T-cell (primary cell): ENCODE measurements at places on chromosomes 3 and 15. TPM values are rescaled to one million over a fixed set of nuclear protein-coding genes. Genes with fewer than 3 reads are reported as not detected.

DNA sequence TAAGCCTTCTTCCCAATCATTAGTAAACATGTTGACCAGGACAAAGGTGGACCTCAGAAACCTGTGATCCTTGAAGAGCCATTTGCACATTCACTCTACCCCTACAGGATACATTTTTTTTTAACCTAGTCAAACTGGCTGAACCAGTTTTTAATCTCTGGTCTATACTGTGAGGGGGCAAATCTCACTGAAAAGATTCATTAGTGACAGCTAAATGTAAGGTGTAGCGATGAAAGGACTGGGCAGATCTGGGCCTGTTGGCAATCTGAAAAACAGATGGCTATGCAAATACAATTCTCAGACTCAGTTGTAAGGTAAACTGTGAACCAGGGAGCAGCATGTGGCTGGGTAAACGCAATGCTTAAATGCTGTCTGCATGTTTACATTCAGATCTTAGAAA lies 75.6 kb upstream of the SNTN start:
- no peaks in the 10 kb centered on the region for H3K4me1 ChIP-seq
- H3K36me3 ChIP-seq, result no peaks in the 10 kb centered on the region
- no peak overlapping the region for H3K4me3 ChIP-seq
- no peak overlapping the region for H3K27ac ChIP-seq

- H3K27me3 ChIP-seq, result no peaks in the 10 kb centered on the region
- peaks cover 9% of the 10 kb centered on the region for H3K4me1 ChIP-seq
- DNase-seq, result no peak
- H3K4me3 ChIP-seq, result no peak overlapping the region
Observed at GRCh38 chr3:125313060-125313635, 62.0 kb downstream of the ZNF148 start.

Gene PPP1R14D
- not detected for total RNA-seq

DNA sequence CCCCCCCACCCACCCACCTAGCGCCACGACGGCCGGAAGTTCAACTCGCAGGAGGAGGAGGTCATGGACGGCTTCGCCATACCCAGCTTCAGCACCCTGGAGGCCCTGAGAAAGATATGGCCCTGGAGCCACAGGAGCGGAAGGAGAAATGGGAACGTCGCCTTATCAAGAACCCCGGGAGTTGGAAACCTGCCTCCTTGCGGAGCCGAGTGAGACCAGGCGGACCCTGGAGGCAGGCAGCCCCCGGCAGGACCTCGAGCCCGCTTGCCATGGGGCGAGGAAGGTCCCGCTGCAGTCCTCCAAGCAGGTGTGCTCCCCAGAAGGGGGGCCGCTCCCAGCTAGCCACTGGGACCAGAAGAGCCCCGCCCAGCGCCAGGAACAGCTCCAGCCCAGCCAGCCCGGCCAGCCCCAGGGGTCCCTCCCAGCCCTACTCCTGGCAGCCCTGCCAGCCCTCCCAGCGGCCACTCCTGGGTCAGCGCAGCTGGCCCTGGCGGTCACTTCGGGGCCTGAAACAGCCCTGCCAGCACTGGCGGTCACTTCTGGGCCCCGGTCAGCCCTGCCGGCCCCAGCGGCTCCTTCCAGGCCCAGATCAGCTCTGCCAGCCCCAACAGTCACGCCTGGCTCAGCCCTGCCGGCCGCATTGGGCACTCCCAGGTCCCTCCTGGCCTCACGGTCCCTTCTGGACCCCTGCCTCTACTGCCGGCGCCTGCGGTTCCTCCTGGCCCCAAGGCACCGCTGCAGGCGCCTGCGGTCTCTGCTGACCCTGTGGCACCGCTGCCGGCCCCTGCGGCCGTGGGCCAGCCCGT lies 10.3 kb upstream of the ROPN1B start:
- H3K4me1 ChIP-seq, result no peaks in the 10 kb centered on the region
- no peaks in the 10 kb centered on the region for H3K36me3 ChIP-seq
- no peak overlapping the region for H3K27ac ChIP-seq
- peaks cover 38% of the 10 kb centered on the region for H3K27me3 ChIP-seq

- DNase-seq, result no peak
- no peaks in the 10 kb centered on the region for H3K36me3 ChIP-seq
- H3K4me3 ChIP-seq, result no peak within 1 kb of the TSS
- H3K27ac ChIP-seq, result no peak within 1 kb of the TSS
- peaks cover 20% of the 10 kb centered on the region for H3K27me3 ChIP-seq
Observed at GRCh38 chr15:89221543-89221942, at the start of gene RLBP1. Gene RLBP1 (minus strand): TSS chr15:89221579. CDS start chr15:89218975, 2,604 bp downstream.

Gene NIPA2
- total RNA-seq, result 45.0 TPM

Gene GABRR3
- not detected for total RNA-seq

DNA sequence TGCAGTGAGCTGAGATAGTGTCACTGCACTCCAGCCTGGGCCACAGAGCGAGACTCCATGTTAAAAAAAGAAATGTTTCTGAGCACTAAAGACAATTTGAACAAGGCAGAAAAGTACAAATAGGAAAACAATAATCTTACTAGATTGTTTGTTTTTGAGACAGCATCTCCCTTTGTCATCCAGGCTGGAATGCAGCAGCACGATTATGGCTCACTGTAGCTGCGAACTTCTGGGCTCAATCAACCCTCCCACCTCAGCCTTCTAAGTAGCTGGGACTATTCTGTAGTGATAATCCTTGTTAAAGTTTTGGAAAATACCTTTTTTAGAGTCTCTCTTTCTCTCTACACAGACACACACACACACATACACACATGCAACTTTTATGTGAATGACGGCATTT lies 107.1 kb downstream of the LPP start:
- H3K4me1 ChIP-seq, result no peaks in the 10 kb centered on the region
- H3K36me3 ChIP-seq, result no peaks in the 10 kb centered on the region
- no peak overlapping the region for H3K4me3 ChIP-seq
- no peak overlapping the region for H3K27ac ChIP-seq
- no peak for DNase-seq

DNA sequence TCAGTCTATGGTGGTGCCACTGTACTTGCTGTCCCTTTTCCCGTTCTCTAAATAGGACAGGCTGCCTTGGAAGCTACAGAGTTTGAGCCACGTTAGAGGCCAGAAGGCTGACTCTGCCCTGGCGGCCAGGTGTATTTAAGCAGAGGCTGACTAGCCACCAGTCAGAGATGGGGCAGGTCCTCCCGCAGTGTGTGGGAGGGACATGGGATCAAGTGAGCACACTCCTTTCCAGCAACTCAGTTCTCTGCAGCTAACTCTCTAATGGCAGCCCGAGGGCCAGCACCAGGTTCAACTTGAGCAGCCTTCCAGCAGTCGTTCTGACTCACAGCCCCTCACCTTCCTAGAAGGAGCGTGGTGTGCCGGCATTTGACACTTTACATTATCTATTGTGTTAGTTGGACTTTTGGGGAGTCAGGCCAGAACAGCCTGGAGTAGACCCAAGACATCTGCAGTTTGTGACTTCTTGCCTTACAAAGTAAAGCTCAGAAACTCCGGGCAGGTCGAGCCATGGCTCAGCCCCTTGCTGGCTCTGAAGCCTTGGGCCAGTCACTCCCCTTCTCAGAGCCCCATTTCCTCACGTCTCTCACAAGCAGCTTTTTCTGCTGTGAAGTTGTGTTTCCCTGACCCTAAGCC lies 46.7 kb upstream of the MYZAP start:
- H3K4me1 ChIP-seq, result no peaks in the 10 kb centered on the region
- no peak overlapping the region for H3K4me3 ChIP-seq
- no peak for DNase-seq
- H3K27me3 ChIP-seq, result no peaks in the 10 kb centered on the region

- no peak for DNase-seq
- no peaks in the 10 kb centered on the region for H3K27me3 ChIP-seq
- no peaks in the 10 kb centered on the region for H3K36me3 ChIP-seq
- H3K4me1 ChIP-seq, result no peaks in the 10 kb centered on the region
- no peak overlapping the region for H3K4me3 ChIP-seq
Observed at GRCh38 chr15:39944726-39945125, 10.8 kb downstream of the EIF2AK4 start.

Gene PPM1L
- total RNA-seq, result 6.0 TPM

DNA sequence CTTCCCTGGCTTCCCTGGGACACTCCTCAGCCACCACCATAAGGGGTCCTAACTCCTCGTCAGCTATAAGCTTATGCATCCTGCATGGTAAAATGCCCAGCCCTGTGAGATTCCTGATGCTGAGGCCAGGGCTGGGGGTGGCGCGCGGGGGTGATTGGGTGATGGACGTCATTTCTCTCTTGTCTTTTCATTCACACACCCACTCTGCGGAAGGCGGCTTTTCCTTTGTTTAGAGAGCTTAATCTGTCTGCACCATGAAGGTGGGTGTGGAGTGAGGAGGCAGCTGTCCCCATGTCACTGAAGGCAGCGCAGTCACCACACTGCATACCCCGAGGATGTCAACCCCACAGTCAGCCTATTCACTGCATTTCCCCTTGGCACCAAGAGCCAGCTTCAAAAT lies 110.0 kb upstream of the NSMCE3 start:
- peaks cover 25% of the 10 kb centered on the region for H3K27me3 ChIP-seq
- no peak overlapping the region for H3K27ac ChIP-seq
- DNase-seq, result no peak
- H3K4me3 ChIP-seq, result no peak overlapping the region

Gene SLC9C1
- not detected for total RNA-seq

DNA sequence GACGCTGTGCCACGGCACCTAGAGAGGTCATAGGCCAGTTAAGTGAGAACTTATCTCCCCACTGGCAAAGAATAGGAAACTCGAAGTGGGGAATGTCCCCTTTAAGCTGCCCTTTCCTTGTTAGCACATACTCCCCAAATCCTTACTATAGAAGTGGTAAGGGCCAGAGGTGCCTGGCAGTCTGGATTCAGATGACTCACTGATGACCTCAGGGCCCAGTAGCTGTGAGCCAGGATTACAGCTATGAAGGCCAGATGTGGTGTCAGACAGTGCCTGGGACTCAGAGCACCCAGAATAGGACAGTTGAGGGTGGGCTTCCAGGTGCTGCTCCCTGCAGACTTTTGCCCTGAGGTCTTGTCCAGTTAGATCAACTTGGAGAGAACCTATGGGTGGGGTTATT lies 37.7 kb downstream of the PDIA5 start:
- no peaks in the 10 kb centered on the region for H3K27me3 ChIP-seq
- H3K4me3 ChIP-seq, result no peak overlapping the region
- DNase-seq, result no peak
- H3K4me1 ChIP-seq, result no peaks in the 10 kb centered on the region
- H3K27ac ChIP-seq, result no peak overlapping the region

Gene NUP210
- total RNA-seq, result 146 TPM

DNA sequence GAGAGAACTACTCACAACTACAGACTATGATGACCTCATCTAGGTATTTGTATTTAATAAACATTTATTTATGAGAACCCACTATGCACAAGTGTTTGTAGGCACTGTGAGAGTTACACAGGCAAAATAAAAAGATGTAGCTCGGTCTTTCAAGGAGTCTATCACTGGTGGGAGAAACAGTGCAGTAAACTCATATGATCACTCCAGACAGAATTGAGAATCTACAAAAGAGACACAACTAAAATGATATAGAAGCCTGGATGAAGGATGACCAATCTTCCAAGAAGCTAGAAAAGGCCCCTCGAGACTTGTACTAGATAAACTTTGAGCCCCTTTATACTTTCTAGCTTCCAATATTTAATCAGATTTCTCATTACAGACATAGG lies 70.2 kb upstream of the ZBTB20 start:
- no peak overlapping the region for H3K27ac ChIP-seq
- DNase-seq, result no peak
- no peak overlapping the region for H3K4me3 ChIP-seq
- no peaks in the 10 kb centered on the region for H3K4me1 ChIP-seq
- no peaks in the 10 kb centered on the region for H3K36me3 ChIP-seq

DNA sequence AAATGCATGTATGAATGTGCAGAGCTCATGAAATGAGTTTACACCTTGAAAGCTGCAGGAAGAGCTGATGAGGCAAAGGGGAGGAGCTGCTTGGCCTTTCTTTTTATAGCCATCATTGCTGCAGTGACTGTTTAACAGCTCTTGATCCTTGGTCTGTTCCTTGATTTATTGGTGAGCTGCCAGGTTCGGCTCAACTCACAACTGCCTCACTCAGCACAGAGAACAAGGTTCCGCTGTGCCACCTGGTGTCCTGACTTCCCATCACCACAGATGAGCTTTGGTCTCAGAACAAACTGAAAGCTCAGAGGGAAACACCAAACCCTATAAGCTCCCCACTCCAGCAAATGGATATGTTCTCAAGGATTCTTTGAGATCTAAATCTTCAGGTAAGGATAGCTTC lies 626.1 kb downstream of the MAGI1 start:
- H3K27me3 ChIP-seq, result no peaks in the 10 kb centered on the region
- H3K36me3 ChIP-seq, result no peaks in the 10 kb centered on the region
- no peak overlapping the region for H3K4me3 ChIP-seq

GRCh38 chr3:182501856-182502255 lies 291.4 kb upstream of the ATP11B start:
- H3K4me3 ChIP-seq, result no peak overlapping the region
- DNase-seq, result no peak
- H3K27ac ChIP-seq, result no peak overlapping the region
- H3K4me1 ChIP-seq, result no peaks in the 10 kb centered on the region

Gene NR2E3
- not detected for total RNA-seq

DNA sequence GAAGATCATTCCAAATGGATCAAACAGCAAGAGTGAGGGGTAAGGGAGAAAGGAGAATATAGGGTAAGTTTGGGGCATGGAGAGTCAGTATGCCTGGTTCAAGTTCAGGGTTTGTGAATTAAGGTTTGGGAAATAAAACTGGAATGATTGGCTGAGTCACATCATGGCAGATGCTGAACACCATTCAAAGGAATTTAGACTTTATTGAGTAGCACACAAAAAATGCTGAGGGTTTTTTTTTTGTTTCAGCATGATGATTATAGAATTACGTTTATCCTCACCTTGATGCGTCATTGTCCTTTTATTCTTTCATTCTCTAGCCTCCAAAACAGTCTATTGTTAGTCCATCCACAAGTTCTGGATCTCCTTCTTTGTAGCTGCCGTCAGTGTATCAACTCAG lies 220.0 kb upstream of the UMPS start:
- H3K4me1 ChIP-seq, result no peaks in the 10 kb centered on the region
- H3K4me3 ChIP-seq, result no peak overlapping the region
- no peak overlapping the region for H3K27ac ChIP-seq
- no peak for DNase-seq
- no peaks in the 10 kb centered on the region for H3K36me3 ChIP-seq
- no peaks in the 10 kb centered on the region for H3K27me3 ChIP-seq

- H3K27ac ChIP-seq, result no peak overlapping the region
- H3K27me3 ChIP-seq, result peaks cover 12% of the 10 kb centered on the region
- no peak overlapping the region for H3K4me3 ChIP-seq
- no peaks in the 10 kb centered on the region for H3K36me3 ChIP-seq
- no peaks in the 10 kb centered on the region for H3K4me1 ChIP-seq
Observed at GRCh38 chr15:100995471-100996430, 76.6 kb downstream of the LRRK1 start.

GRCh38 chr15:69660114-69660513 lies 207.5 kb downstream of the RPLP1 start:
- no peak overlapping the region for H3K27ac ChIP-seq
- H3K27me3 ChIP-seq, result no peaks in the 10 kb centered on the region
- no peaks in the 10 kb centered on the region for H3K4me1 ChIP-seq
- H3K36me3 ChIP-seq, result no peaks in the 10 kb centered on the region

DNA sequence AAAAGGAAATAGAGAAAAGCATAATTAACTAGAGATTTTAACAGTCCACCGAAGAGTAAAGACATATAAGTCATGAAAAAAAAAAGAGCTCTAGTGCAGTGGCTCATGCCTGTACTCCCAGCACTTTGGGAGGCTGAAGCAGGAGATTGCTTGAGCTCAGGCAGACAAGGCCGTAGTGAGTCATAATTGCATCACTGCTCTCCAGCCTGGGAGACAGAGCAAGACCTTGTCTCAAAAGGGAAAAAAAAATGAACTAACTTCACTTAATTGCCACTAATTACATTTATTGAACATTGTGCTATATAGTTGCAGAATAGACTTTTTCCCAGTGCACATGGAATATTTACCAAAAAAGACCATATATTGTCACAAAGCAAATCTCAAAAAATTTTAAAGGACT lies 221.8 kb downstream of the CBLB start:
- H3K27me3 ChIP-seq, result no peaks in the 10 kb centered on the region
- DNase-seq, result no peak
- no peaks in the 10 kb centered on the region for H3K36me3 ChIP-seq

Gene IGF2BP2
- 0.30 TPM for total RNA-seq
